ENCODE measurements at places on chromosomes 2 and 18. TPM values are rescaled to one million over a fixed set of nuclear protein-coding genes. Genes with fewer than 3 reads are reported as not detected.

The FAM124B gene
- 5.2 TPM for total RNA-seq

The TNFRSF11A gene
- total RNA-seq: 2.2 TPM

The SERPINB12 gene
- total RNA-seq: not detected

The ZNF532 gene
- 15.8 TPM for total RNA-seq

- no peak for DNase-seq
These were observed 1.0 kb upstream of the CHST10 start for GRCh38 chr2:100418406-100418962.

DNA sequence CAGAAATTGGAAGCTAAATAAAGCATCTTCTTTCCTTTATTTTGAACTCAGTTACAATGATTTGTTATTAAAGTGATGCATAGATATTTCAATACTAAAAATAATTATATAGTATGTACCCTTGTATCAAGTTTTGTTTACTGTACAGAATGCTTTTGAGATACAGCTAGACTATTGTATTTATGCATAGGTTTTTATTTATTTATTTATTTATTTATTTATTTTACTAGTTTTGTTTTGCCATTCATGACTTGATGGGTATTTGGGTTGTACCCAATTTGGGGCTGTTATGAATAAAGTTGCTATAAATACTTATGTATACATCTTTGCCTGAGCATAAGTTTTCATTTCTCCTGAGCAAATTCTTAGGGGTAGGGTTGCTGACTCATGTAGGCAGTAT is 118.7 kb upstream of the NXPH2 start:
- no peak for DNase-seq

The ERBB4 gene
- total RNA-seq: not detected

The C2orf72 gene
- total RNA-seq: not detected

DNA sequence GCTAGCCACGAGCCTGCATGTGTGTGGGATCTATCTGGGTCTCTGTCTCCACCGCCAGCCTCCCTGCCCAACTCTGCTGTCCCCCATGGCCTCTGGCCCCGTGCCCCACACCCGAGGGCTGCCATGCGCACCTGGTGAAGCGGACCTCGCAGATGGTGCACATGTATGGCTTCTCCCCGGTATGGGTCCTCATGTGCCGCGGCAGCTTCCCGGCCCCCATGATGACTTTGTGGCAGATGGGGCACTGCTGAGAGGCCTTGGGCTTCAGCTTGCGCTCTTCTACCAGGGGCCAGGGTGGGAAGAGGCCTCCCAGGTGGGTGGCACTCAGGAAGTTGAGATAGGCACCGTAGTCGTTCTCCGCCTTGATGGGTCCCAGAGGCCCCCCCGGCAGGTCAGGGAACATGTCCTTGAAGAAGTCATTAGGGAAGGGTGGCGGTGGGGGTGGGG is 109.3 kb upstream of the SMAD2 start:
- no peak for DNase-seq

The EFEMP1 gene
- not detected for total RNA-seq

DNA sequence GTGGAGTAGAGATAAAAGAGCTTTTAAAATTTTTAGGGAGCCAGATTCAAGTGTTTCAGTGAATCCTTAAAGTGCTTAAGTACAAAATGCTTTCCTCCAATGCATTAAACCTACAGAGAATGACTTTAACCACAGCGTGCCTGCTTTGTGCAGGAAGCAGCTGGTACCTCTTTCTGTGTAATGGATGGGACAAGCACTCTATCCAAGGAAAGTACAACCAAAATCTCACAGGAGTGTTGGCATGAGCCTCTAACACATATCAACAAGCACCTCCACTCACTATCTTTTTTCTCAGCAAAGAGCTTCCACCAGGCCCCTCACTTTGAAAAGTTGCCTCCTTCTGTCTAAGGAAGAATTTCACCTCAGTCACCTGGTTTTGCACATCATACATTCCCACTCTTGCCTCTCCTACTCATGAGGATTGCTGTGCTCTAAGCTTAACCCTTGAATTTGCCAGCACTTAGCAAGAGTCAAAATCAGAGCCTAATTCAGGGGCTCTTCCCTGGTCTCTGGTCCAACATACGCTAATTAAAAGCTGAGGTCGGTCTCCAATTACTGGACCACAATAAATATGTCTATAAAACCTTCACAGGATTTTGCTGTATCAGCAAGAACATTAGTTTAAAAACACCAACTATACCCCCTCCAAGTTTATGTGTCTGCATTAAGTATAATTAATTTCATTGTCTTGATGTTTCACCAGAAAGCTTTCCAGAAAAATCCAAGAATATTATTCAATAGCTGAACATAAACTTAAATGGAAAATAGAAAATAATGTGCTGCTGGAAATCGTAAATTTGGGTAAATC is 68.9 kb downstream of the ZNF521 start:
- DNase-seq: no peak

DNA sequence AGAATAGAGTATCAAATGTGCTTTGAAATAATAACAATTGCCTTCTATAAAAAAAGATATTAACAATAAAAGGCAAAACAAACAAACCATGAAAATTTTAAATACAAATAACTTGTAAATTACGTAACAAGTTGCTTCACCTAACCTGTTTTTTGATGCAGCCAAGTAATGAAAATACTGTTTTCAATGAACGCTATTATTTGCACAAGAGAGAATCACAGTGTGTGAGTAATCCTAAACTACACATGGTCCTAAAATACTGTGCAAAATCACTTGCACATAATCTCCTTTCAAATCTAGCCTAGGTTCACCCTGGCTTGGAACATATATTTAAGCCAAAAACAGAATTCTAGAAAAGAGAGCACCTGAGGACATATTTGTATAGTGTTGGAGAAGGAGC is 98.9 kb downstream of the CCDC148 start:
- DNase-seq: no peak

GRCh38 chr2:164430166-164430783 is 191.0 kb downstream of the GRB14 start:
- peak; percentile 1 for DNase-seq

The C2orf92 gene
- total RNA-seq: 20.4 TPM

The TEX44 gene
- not detected for total RNA-seq

The CRYGC gene
- not detected for total RNA-seq

DNA sequence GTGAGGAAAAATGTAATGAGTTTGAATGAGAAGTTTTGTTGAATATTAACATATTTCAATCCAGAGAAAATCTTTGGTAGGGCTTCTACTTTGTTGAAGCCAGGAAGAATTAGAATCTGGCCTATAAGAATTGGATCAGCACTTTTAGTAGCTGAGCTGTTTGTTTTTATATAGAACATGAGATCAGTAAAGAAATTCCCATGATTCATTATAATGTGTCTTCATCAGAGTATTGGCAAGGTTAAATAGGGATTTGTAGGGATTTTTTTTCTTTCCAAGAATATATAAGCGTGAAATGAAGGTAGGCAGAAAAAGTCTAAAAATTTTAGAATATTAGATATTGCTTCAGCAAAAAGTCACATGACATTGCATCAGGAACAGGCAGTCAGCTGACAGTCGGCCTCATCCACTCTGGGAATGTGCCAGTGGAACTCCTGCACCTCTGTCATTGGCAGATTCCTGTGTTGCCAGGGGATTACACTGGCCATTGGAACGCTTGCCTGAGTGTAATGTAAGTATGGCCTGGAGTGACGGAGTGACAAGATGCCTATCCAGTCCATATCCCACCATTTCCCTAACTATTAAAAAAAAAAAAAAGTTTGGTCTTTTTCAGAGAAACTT is 60.6 kb downstream of the SERTAD2 start:
- DNase-seq: no peak

- DNase-seq: no peak
These were observed 356.2 kb upstream of the SMIM21 start for GRCh38 chr18:75783566-75784281.

DNA sequence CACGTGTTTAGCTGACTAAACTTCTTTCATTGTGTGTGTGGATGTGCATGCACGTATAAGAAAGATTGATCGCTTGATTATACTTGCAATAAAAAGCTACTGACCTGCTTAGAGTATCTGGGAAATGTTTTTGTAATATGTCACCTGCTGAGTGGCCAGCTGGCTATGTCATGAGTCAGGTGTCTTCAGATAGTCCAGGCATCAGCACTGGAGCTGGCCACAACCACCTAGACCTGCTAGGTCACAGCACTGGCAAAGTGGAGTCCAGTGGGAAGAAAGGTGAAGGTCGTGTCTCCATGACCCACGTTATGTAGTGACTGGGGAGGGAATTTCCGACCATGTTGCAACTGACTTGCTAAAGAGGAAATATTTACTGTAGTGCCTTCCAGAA is 147.0 kb downstream of the ESCO1 start:
- no peak for DNase-seq

The GAL3ST2 gene
- total RNA-seq: 1.1 TPM

The NPPC gene
- total RNA-seq: not detected

- DNase-seq: no peak
These were observed 319.8 kb downstream of the RND3 start for GRCh38 chr2:150167711-150168110.

DNA sequence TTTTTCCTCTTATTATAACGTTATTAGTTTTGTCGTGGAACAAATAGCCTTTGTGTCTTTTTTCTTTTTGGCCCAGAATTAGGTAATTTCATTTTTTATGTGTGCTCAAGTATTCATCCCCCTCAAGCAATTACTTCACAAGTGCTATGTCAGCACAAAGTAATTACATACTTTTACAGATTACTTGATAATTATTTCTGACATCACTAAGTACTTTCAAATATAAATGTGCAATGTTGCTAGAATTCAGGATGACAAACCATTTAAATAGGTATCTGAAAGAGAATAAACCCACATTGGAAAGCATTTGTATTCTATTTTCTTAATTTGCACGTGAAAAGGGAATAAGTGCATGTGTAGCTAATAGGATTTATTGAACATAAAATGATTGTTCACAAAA is 238.2 kb downstream of the CDH7 start:
- no peak for DNase-seq

GRCh38 chr2:127650041-127650784 is 4.3 kb downstream of the GPR17 start:
- DNase-seq: no peak

The CIB4 gene
- not detected for total RNA-seq

DNA sequence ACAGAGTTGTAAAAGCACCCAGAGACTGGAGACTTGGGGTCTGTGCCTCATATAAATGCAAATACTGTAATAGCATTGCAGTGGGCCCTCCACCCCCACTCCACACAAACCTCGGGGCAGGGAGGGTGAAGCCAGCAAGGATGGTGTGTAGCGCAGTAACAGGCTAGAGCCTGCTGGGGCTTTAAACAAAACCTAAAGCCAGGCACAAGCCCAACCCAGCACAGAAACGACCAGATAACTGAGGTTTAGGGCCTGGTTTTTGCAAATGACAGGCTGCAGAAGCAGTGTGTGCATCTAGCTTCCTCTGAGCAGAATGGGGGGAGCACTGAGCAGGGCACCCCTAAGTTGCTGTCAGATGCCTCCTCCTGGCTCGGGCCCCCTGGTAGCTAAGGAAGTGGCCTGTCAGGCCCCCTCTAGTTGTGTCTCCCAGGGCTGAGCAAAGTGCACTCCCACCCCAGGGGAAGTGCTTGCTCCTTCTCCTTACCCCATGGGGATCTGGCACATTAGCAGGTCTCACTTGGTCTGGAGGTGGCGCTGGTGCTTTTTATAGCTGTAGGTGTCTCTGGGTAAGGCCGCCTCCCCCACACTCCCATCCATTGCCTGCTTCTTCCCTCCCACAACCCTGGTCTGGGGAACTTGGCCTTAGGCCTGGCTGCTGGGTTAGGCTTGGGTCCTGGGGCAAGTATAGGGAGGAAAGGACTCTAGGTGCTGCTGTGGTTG is 135.1 kb downstream of the CELF4 start:
- DNase-seq: no peak

The NEU4 gene
- total RNA-seq: 3.8 TPM

The FAM117B gene
- total RNA-seq: 17.8 TPM

The EPB41L3 gene
- total RNA-seq: 0.52 TPM

- DNase-seq: no peak
These were observed 492 bp downstream of the COLEC11 start for GRCh38 chr2:3595404-3595803.

DNA sequence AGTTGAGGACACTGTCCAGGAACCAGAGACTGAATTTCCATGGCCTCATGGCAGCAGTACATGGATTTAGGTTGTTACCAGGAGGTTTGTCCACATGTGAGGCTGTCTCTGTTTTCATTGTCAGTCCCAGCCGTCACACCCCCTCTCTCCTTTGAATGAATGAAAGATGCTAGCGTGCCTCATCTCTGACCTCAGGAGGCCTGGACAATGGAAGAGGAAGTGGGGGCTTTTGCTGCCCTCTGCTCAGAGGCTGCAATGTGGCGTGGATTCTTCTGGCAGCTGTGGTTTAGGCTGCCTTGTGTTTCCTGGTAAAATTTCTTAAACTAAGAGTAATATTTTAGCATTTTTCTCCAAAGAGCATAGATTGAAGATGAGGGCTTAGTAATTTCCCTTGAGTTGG is 47.5 kb downstream of the RAB31 start:
- DNase-seq: no peak

The IL36A gene
- total RNA-seq: not detected

DNA sequence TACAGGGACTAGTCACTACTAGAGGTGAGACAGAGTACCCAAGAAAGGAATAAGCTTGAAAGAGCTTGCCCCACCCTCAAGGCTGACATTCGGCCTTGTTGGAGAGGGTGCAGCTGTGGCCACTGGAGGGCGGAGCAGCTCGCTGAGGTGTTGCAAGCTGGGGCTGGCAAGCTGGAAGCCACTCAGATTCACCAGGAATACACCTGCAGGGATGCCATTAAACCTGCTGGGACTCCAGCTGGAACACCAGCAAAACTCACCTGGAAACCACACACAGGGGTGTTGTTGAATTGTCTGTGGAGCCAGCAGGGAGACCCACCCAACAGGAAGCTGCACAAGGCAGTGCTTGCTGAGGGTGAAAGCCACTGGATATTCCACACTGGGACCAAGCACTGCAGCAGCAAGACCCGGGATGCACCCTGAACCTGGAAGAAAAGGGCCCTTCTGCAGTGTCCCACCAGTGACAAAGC is 26.1 kb downstream of the KCTD18 start:
- no peak for DNase-seq

The RBKS gene
- 25.3 TPM for total RNA-seq

GRCh38 chr2:215961981-215962380 is 51.4 kb downstream of the MREG start:
- no peak for DNase-seq

The CD8B gene
- 0.62 TPM for total RNA-seq

The PTPRN gene
- total RNA-seq: not detected

- DNase-seq: no peak
These were observed 286.4 kb downstream of the SLC8A1 start for GRCh38 chr2:40165509-40165844.

- DNase-seq: no peak
These were observed 201.4 kb upstream of the CYP26B1 start for GRCh38 chr2:72349016-72349415.

Measured in CD4-positive, CD25-positive, alpha-beta regulatory T cell (primary cell).